ENCODE measurements at places on chromosomes 13 and 19.

GRCh38 chr19:46761418-46761831, 15.2 kb upstream of the STRN4 start:
- DNase-seq, result peak; percentile 84

DNA sequence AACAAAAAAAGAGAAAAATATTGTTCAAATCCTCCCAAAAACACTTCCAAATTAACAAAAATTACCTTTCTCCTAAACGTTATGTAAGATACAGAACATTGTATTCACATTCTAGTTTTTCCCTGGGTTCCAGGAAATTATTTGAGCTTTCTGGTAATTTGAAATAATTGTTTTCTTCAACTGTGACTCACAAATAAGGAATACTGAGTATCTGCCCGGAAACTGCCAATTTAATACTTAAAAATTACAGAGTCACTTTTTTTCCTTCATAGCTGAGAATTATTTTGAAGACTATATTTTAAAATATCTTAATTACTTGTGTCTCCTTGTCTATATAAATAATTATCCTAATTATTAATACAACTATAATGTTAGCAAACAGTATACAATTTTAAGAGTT, 709.0 kb upstream of the ARGLU1 start:
- no peak for DNase-seq

- no peak for DNase-seq
These were observed 69.7 kb upstream of the EDNRB start for GRCh38 chr13:77988355-77988754.

- DNase-seq, result peak; percentile 92
These were observed 5.9 kb upstream of the GDF15 start for GRCh38 chr19:18379803-18380747.

GRCh38 chr13:47121092-47121763, 224.4 kb upstream of the HTR2A start:
- DNase-seq, result no peak

- no peak for DNase-seq
These were observed 6.2 kb downstream of the MRPS31 start for GRCh38 chr13:40764587-40765403.

- DNase-seq, result peak; percentile 100
These were observed at the start of the genes ANKRD24 and SIRT6 for GRCh38 chr19:4182084-4182810. ANKRD24 (plus strand) TSS chr19:4182689; CDS start chr19:4186426, 3,737 bp downstream. SIRT6 (minus strand) TSS chr19:4182563; CDS start chr19:4182539, 24 bp downstream.

GRCh38 chr19:53102206-53102755, 941 bp downstream of the ZNF160 start:
- peak; percentile 84 for DNase-seq

- DNase-seq, result peak; percentile 88
These were observed 32.0 kb upstream of the EPHX3 start for GRCh38 chr19:15264061-15264932.

GRCh38 chr13:95743192-95743591, 66.3 kb downstream of the DNAJC3 start:
- DNase-seq, result no peak

DNA sequence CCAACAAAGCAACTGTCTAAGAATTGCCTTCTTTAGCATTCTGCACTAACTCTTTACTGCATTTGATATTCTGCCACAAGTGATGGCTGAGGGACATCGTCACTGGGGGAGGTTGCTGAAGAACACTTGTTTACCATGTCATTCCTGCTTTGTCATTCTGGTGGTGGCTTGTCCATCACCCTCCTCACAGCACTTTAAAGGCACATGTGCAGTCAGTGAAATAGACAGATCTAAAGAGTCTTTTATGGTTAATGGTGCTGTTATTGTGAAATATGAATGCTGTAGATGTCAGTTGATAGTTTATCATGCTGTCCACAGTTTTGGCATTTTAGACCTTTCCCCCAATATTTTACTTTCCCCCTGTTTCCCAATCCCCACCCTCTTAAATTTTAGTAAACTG, 120.9 kb upstream of the TSC22D1 start:
- DNase-seq, result no peak

- DNase-seq, result no peak
These were observed 440.0 kb downstream of the RFC3 start for GRCh38 chr13:34257966-34258365.

- DNase-seq, result no peak
These were observed 183.2 kb upstream of the SOX1 start for GRCh38 chr13:111883571-111884343.

- no peak for DNase-seq
These were observed 7.4 kb downstream of the SIGLEC8 start for GRCh38 chr19:51450730-51451307.

- no peak for DNase-seq
These were observed 10.6 kb upstream of the KIR2DL4 start for GRCh38 chr19:54792814-54793213.

- no peak for DNase-seq
These were observed 5.2 kb upstream of the CDC16 start for GRCh38 chr13:114229506-114229905.

- no peak for DNase-seq
These were observed 59.2 kb downstream of the EDNRB start for GRCh38 chr13:77859450-77859849.

DNA sequence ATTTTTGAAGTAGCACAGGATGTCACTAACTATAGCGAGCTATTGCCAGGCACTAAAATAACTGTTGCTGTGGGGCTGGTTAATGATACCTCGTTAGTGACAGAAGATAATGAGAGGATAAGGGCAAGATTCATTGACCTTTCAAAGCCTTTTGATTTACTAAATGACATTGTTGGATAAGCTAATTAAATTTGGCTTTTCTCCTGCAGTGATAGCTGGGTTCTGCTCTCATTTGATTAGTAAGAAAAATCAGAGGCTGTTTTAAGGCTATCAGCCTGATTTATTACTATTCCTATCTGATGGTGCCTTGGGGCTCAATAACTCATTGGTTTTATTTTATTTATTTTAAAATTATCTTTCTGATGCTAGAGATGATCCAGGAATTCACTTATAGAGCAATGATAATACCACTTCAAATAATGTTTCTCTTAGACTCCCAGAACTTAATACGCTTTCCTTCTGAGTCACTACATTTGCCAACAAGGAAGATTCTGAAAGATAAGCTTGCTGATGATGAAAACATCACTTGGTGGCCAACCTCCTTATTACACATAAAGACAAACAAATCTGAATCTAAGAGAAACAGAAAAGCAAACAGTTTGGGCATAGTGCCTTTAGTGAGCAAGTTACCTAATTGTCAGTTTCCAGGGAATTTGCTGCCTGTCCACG, 501.3 kb upstream of the ARGLU1 start:
- DNase-seq, result no peak

GRCh38 chr19:32692727-32693061, 1.1 kb downstream of the NUDT19 start:
- no peak for DNase-seq

GRCh38 chr13:60645676-60646075, 248.7 kb downstream of the TDRD3 start:
- DNase-seq, result no peak

DNA sequence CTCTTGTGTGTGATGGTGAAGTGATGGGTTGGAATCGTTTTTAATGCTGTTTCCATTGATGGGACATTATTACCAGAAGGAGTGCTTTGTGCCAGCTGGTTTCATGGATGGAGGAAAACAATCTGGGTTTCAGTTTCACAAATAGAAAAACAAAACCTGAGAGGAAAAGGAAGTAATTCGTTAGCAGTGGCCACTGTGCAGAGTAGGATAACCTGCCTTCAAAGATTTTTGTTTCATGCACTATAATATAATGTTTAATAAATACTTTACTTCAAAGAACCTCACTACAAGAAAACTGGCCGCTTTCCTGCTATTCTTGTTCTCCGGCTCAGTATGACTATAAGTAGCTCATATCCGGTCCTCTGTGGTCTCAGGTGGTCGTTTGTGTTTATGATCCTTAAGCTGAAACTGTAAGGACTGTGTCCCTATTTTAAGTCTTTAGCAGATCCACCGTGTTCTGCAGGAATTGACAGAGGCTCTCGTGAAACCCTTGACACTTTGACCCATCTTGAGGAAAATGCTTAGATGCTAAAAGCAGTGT, 104.7 kb downstream of the GGACT start:
- DNase-seq, result no peak

DNA sequence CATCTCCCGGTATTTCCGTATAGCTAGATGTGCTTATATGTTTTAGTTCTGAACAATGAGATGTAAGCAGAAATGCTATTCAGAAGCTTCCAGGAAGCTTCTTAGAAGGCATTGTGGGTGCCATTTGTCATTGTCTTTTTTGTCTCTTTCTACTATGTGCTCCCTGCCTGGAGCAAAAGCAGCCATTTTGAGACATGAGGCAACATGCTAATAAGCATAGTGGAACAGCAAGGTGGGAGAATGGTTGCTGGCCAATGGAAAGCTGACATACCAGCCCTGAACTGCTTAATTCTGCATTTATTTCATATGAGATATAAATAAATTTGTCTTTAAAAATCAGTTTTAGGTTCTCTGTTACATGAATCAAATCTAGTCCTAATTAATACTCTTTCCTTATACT, 299.7 kb downstream of the LMO7 start:
- no peak for DNase-seq

- DNase-seq, result no peak
These were observed 17.5 kb upstream of the LGALS14 start for GRCh38 chr19:39686739-39687138.

DNA sequence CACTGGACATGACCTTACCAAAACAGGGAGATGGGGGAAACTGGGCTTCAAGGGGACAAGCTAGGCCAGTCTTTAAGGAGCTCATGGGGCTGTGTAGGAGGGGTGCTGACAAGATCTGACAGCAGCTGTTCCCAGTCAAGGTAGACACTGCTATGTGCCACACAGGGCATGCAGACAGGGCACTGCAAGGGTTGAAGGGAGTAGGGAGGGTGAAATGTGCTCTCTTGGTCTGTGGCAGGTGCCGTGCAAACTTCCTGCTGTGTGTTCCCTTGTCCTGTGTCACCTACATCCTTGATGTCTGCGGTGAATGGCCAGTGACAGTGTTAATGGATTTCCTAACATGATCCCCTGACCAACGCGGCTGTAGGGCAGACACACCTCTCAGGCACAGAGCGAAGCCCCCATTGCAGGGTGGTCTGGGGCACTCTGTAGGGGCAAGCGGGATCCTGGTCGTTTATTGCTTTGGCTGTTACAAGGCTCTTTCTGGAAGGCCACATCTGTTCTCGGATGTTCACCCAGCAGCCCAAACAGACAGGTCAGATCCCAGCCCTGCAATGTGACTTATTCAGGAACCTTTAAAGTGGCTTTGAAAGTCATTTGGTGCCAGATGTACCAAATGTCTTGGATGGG, 199.5 kb upstream of the ZNF536 start:
- no peak for DNase-seq

DNA sequence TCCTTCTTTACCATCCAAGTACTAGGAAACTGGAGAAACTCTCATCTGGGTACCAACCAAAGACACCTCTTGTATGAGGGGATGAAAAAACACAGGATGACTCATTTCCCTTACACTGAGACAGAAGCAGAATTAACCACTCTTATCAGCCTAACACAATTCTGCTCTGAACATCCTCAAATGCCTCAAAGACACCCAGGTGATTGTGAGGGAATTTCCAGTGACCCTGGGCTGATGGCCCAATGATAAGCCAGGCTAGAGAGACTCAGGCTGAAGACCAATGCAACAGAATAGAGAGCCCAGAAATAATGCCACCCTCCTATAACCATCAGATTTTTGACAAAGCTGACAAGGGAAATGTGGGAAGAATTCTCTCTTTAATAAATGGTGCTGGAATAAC, 7.0 kb downstream of the ZNF737 start:
- DNase-seq, result no peak

DNA sequence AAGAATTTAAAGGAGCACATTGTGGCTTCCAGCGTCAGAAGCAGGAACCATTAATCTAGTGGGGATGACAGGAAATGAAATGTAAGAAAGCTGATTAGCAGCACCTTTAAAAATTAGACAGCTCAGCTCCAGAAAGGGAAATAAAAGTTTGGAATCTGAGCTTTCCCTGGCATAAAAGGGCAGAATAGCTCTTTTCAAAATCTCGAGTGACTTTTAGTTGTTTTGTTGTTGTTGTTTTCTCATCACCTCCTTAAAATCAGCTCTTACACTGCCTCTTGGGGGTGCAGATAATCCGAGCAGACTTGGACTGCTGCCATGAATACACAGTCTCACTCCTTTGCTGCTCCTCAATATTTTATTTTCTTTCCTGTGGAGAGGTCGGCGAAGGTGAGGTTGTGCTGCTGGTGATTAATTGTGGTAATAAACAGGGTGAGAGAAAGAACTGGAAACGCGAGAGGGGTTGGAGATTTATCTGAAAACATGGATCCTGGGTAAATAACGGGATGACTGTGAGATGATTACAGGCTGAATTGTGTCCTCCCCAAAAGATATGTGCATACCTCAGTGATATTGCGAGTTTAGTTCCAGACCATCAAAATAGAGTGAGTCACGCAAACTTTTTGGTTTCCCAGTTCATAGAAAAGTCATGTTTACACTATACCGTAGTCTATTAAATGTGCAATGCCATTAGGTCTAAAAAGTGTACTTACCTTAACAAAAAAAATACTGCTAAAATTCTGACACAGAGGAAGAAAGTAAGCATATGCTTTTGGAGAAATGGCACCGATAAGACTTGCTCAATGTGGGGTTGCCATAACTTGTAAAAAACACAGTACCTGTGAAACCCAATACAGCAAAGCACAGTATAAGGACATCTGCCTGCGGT, 787.7 kb downstream of the UQCRFS1 start:
- no peak for DNase-seq

DNA sequence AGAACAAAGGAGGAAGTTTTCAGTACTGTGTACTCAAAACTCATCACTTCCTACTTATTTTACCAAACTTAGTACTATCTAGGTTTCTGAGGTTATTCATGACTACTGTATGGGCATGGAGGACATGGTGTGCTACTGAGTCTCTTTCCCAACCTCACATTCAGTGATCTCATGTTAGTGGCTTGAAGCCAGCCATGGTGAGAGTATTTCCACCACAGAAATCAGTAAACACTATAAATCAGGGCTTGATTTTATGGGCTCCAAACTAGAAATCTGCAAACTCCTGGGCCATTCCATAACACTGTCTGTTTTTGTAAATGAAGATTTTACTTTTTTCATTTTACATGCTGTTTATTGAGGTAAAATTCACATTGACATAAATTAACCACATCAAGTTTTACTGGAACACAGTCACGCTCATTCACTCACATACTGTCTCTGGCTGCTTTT, 19.7 kb downstream of the MED26 start:
- DNase-seq, result peak; percentile 92

- no peak for DNase-seq
These were observed 23.1 kb upstream of the ASPDH start for GRCh38 chr19:50536662-50537305.

- DNase-seq, result no peak
These were observed 49.0 kb downstream of the SIPA1L3 start for GRCh38 chr19:37955986-37956385.

DNA sequence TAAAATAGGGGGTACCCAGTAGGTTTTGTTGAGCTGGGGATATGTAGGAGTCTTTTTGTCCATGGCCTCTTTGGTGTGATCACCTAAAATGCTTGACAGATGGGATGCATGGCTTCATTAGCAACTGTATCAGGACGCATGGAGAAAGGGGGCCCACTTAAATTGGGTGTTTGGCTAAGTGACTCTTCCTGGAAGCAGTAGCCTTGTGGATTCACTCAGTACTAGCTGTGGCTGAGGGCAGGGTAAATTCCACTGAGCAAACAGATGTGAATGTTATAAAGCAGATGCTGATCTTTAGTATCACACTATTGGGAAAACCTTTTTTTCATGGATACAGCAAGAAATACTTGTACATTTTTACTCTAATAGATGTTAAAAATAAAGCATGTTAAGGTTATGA, 140.0 kb downstream of the FGF14 start:
- DNase-seq, result no peak
